EH (cell line): ENCODE measurements at places on chromosomes 2 and 18.

- no peak for DNase-seq
These were observed 46.2 kb downstream of the COL4A4 start for GRCh38 chr2:227117852-227118251.

GRCh38 chr2:241951920-241952319, 82.4 kb downstream of the RTP5 start:
- DNase-seq = no peak

DNA sequence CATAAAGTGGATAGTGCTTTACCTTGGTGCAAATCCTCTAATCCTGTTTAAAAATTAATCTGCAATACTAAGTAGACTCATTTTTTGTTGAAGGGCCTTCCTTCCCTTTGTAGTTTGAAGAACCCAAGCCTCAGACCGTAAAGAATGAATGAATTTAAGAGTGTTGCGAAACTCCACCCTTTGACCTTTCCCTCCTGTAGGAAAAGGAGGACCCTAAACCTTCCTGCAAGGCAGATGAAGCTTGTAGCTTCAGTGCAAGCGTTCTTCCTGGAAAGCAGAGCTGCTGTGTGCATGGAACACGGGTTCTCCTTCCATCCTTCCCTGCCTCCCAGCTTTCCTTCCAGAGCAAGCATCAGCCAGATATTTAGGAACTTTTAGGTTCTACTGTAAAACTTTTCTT, 1.7 kb downstream of the IMPA2 start:
- no peak for DNase-seq

GRCh38 chr2:96413323-96413722, 77.8 kb downstream of the NCAPH start:
- DNase-seq = no peak

DNA sequence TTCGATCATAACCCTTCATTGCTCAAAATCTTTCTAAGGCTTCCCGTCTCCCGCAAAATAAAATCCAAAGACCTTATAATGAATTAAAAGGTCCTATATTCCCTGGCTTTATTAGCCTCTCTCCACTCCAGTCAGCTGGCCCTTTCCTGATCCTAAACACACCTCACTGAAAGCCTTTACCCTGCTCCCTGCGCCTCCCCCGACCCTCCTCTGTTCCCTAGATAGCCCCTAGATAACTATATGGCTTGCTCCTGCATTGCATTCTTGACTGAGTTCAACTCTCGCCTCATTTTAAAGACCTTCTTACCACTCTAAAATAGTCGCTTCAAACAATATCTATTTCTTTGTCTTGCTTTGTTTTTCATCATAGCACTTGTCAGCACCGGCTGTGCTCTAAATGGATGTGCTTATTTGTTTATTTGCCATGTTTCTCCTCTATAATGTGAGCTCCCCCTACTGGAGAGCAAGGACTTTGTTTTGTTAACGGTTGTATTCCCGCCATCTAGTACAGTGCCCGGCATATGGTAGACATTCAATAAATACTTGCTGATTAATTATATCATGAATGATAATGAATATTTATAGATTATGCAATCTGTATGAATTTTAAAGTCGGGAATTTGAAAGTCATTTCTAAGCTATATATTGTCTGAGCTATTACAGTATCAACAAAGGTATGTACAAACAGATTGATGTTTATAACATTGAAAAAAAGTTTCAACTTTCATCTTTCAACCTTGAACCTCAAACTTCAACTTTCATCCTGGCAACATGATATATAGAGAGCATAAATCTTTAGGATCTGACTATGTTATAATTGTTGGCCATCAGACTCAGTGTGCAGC, 32.4 kb upstream of the VIT start:
- peak; percentile 84 for DNase-seq

GRCh38 chr18:44744161-44745121, 63.8 kb downstream of the SETBP1 start:
- DNase-seq = no peak

DNA sequence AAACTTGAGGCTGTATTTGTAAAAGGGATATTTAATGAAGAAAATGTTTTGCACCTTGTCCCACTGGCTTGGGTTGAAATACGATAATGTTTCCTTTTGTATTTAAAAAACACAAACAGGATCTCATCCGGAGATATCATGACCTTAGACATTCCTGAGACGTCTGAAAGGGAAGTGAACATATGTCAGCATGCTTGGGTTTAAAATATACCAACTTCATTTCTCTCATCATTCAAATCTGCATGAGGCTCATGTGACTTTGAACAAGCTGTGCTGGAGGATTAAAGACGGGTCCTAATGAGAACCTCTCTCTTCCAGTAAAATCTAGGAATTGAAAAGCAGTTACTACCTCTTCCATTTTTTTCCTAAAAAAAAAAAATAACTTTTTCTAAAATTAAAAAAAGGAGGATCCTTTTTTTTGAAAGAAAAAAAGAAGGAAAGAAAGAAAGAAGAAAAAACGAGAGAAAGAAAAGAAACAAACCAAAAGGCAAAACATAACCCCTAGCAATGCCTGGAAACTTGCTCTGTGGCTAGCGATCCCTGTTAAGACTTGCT, 106.8 kb upstream of the ZFP36L2 start:
- no peak for DNase-seq

DNA sequence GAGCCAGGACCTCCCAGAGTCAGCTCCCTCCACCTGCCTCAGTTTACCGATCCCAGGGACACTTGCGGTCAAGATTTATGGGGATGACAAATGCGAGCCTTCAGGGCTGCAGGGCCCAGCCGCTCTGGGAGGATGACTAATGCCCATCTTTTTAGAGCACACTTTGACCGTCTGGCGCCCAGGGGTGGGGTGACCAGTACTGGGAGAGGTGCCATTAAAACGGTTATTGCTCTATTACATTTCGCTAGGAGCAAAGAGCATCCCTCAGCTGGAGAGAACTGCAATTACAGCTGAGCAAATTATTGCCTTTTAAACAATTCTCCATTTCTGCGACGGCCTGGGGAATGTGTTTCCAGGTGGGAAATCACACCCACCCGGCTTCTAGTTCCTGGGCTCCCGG, 42.6 kb upstream of the HPCAL1 start:
- DNase-seq = peak; percentile 58

GRCh38 chr2:235949567-235950472, 218.4 kb downstream of the GBX2 start:
- no peak for DNase-seq

DNA sequence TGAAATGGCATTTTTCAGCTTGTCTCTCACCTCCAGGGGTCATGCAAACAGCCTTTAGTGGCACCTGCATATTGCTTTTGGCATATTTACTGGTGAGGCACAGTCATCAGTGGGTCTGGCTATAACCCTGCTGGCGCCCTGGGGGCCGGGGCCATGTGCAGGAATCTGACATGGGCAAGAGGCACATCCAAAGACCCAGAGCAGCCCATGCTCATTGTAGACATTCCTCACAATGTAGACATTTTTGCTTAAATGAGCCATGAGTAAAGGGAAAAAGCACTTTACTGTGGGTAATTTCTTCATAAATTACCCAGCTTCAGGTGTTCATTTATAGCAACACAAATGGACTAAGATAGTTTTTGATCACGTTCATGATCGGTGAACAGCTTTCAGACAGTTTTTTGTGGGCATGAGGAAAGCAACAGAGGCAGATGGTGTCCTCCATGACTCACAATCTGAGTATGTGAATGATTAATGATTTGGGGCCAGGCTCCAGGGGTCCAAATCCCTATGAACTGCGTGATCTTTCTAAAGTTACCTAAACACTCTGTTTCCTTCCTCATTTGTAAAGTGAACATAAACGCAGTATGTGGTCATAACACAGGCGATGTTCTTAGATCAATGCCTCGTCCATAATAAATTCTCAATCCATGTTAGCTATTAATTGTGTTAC, 85.8 kb downstream of the LIPG start:
- peak; percentile 27 for DNase-seq

DNA sequence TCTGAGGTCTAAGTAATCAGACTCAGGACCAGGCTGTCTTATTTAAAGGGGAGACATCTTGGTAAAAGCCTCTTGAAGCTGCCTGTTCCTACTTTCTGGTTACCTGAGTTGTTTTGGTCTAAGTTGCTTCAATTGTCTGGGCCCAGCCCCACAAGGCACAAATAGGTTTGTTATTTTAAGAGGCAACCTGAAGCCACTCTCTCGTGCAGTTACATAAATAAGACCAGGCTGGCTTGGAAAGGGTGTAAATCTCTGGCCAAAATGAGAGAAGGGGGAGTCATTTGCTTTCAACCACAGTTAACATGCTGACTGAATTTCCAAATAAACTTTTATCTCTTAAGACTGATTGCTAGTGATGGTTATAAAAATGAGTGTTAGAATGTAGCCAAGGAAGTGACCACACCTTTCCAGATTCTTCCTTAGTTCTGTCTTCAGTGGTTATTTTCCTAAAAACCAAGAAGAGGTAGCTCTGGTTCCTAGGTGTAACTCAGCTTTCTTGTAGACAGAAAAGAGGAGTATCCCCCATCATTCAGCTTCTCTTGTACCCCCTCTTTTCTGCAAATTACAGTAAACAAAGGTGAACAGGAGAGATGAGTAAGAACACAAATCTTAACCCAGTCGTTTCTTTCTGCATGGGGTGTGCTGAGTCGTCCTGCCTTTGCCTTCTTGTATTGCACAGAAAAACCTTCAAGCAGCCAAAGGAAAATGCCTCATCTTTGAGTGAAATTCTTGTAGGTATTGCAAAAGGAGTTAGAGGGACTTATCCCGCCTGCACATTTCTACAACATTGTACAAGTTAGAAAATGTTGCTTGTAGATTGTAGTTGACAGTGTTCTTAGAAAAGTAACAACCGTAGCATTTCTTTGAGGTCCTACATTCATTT, 161.5 kb upstream of the NT5C1B start:
- peak; percentile 20 for DNase-seq

DNA sequence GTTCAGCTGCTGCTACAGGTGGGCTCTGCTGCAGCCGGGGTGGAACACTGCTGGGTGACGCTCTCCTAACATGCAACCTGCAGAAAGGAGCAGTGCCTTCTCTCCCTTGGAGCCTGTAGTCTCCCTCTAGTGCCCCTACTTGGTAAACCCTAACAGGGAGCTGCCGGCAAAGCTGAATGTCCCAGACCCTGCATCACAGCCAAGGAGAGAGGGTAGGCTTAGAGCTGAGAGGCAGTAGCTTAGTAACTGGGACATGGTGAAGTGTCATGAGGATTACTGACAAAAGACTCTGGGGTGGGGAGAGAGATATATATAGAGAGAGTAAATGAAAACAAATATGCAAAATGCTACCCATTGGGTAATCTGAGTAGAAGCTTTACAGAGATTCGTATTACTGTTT, 9.9 kb downstream of the NCAPH start:
- no peak for DNase-seq

GRCh38 chr18:76314496-76314895, 180.5 kb downstream of the ZNF516 start:
- DNase-seq = no peak

DNA sequence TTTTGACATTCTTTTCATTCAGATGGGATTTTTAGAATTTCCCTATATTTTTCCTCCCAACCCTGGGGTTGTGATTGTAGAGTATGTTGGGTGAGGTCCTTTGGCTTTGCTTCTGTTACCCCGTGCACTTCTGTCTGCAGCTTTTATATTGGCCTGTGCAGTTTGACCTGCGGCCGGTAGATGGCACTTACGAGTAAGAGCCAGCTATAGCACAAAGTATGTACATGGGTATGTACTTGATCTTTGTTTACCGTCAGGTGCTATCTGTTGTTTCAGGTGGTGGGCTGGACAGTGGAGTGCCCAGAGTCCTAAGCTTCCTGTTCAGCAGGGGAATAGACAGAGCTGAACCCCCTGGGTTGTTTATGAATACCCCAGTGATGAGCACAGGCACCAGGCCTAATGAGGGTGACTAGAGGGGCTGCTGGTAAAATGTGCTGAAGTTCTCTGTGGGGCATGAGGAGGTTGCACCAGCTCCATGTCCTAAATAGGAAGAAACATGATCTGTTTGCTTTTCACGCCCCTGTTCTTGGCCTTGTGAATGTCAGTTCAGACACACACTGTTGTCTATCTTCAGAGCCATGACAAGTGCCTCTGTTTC, 58.9 kb upstream of the THUMPD2 start:
- peak; percentile 59 for DNase-seq

DNA sequence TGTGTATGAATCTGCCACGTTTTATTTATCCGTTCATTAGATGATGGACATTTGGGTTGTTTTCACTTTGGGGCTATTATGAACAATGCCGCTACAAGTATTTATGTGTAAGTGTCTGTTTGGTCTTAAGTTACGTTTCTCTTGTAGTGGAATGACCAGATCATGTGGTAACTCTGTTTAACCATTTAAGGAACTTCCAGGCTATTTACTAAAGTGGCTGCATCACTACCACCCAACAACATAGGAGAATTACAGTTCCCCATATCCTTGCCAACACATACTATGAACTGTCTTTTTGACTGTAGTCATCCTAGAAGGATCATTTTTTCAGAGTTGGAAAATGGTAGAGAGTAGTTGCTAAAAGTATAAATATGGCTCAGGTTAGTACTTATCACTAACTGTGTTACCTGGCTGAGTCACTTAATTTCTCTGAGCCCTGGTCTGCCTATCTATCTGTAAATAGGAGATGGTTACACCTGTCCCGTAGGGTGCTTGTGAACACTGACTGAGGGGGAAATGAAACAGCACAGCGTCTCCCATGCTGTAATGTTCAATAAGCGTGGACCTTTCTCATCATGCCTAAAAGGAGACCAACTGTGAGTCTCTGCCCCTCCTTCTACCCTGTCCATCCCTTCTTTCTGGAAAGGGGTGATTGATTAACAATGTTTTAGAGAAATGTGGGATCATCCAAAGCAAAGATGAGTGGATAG, 103.1 kb downstream of the SH3RF3 start:
- no peak for DNase-seq

DNA sequence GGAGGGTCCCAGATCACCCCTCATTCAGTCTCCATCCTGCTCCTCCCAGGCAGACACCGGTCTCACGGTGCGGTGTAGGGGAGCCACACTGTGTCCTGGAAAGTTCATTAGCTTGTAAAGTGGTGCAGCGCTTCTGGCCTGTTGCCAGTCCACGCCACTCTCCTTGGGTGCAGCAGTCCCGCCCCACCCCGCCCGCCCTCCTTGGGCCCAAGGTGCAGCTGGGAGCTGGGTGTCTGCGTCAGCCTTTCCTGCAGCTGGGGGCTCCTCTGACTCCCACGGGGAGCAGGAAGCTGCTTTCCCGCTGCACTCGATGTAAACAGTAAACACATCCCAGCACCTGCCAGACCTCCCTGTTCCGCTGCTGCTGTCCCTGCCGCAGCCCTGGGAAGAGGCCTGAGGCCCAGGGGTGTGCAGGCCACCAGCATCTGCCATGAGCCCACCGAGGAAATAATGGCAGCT, 53.8 kb upstream of the ASB18 start:
- DNase-seq = no peak

DNA sequence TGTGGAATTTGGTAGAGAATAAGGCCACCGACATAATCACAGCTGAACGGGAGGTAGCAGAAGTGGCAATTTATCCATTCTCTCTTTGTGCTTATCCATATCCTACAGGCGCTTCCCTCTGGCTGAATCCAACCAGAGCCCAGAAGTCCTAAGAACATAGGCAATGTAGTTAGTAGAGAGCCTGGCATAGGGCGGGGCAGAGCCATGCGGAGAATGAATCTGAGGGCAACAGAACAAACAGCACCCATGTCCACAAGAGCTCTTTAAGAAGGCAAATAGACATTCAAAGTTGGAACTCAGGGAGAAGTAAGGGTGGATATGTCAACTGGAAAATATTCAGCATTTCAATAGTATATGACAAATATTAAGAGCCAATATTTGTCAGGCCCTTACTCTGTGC, 305.9 kb upstream of the VWC2L start:
- no peak for DNase-seq
